Mammary epithelial cell (primary cell): ENCODE measurements at places on chromosomes 4 and X. TPM values are rescaled to one million over a fixed set of nuclear protein-coding genes. Genes with fewer than 3 reads are reported as not detected.

Gene REELD1
- not detected in 2 replicates for total RNA-seq

Gene ZNF711
- total RNA-seq, result 0.87 and 0.88 TPM in 2 replicates

Gene HSD17B13
- total RNA-seq, result not detected in 2 replicates

Gene TDO2
- total RNA-seq, result not detected

Gene TMSB15C
- 6.7 TPM for total RNA-seq

Gene TSPAN6
- total RNA-seq, result 27.3 TPM
